ENCODE measurements at places on chromosomes 11 and 22.

DNA sequence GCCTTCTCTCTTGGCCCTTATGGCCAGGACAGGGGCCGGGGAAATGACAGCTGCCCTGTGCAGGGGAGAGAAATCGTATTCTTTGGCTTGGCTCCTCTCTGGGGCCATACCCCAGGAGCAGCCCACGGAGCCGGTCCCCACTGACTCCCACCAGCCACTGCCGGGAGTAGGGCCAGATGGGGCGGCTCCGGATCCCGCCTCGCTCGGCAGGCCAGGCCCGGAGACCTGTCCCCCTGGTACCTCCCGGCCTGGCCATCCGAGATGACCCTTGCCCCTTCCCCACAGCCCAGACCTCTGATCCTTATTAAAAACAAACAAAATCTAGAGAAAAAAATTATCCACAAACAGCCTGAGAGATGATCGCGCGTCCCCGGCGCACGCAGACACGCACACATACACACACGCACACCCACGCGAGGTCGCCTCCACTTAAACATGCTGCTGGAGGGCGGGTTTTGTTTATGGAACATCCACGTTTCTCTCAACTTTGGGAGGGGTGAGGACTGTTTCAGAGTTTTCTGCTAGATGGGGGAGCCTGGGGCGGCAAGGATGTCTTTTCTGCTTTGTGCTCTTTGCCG is 59.1 kb downstream of the IGLL1 start:
- peak; percentile 48 for DNase-seq

- peak; percentile 78 for DNase-seq
Measured at GRCh38 chr22:41367680-41368542, 13.8 kb upstream of the TEF start.

GRCh38 chr22:39266398-39267030 is 21.7 kb upstream of the PDGFB start:
- DNase-seq = peak; percentile 35

DNA sequence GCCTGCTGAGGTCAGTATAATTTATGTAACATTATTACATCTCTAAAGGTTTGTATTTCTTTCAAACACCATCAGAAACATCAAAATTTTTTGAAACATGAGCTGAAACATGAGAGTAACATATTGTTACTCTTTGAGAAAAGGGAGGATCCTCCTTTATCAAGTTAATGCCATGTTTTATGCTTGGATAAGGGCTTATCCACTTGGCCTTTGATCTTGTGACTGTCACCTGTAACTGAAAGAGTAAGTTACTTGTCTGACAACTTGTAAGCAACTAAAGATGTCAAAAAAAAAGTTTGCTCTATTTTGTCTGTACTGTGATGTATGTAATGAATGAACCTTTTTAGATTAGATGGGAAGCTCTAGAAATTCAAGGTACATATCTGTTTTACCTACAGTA is 59.6 kb downstream of the FAR1 start:
- DNase-seq = no peak

DNA sequence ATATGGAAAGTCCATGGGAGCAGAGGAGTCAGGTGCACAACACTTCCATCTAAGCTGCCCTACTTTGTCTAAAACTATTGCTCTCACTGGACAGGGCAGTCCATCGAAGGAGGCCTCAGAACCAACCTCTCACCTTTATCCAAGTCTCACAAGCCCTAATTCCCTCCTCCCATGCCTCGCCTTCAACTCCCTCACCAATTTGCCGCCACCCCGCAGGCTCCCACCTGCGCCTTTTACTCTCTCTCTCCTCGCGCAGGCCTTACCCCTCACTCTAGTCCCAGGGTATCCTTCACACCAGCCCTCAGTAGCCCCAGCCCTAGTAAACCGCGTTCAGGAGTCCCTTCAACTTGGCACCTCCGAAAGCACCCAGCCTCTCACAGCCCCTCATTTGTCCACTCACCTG is 451 bp downstream of the FHIP1B start:
- DNase-seq = no peak

- peak; percentile 44 for DNase-seq
Measured at GRCh38 chr22:49961005-49961600, 531 bp downstream of the PIM3 start.

GRCh38 chr11:8263109-8263768 is 439 bp downstream of the LMO1 start:
- peak; percentile 15 for DNase-seq

- DNase-seq = no peak
Measured at GRCh38 chr22:47225080-47225930, 462.9 kb downstream of the TBC1D22A start.

DNA sequence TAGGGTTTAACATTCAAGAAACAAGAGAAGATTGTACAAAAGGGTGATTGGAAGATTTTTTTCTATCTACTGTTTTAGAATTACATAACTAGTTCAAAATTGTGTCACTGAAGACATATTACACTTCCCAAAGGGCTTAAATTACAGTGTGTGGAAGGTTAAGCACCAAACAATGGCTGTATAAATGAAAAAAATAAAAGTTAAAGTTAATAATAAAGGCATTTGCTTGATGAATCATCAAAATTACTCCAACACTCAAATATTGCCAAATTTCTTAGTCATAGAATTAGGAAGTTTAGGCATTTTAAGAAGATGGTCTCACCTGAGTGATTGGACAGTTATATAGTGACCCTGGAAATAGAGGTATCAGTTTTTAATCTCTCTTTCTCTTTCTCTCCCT is 227.6 kb upstream of the CARD18 start:
- no peak for DNase-seq

DNA sequence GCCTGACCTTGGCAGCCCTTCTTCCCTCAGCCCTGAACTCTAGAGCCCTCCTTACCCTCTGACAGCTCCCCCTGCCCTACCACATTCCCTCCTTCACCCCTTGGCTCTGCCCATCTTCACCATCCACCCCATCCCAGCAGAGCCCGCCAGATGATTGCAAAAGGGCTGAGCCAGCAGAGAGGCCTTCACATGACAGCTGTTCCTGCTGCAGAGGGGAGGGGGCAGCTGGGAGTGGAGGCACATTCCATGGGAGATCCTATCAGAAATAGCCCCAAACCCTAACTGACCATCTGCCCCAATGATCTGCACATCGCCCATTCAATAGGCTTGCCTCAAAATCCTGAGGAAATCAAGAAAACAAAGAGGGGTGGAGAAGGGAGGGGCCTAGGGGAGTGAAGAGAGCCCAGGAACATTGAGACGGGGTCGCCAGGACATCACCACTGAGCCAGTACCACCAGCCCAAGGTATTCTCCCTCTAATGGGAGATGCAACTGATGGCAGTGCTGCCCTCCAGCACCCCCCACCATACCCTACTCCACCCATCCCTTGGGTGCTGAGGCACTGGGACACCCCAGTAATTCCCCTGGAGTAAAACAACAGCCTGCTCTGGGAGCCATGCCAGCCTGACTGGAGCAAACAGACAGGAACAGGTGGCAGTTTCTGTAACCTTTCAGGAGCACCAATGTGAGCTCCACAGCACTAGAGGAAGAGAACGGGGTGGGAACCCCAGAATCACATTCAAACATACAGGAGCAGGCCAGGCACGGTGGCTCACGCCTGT is 8.0 kb upstream of the AHNAK start:
- peak; percentile 25 for DNase-seq

GRCh38 chr11:131235328-131236298 is 134.8 kb upstream of the NTM start:
- DNase-seq = no peak

DNA sequence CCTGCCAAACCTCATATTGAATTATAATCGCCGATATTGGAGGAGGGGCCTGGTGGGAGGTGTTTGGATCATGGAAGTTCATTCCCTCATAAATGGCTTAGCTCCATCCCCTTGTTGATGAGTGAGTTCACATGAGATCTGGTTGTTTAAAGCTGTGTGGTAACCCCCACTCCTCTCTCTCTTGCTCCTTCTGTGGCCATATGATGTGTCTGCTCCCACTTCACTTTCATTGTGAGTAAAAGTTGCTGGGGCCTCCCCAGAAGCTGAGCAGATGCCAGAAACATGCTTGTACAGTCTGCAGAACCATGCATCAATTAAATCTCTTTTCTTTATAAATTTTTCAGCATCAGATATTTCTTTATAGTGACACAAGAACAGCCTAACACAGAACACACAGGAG is 929.0 kb upstream of the FAT3 start:
- DNase-seq = no peak

GRCh38 chr11:43685440-43685839 is 4.9 kb downstream of the HSD17B12 start:
- no peak for DNase-seq

All from EH (cell line).